ENCODE measurements at places on chromosomes 7 and 10.

- no peak for DNase-seq
These were observed 56.0 kb upstream of the BAIAP2L1 start for GRCh38 chr7:98456866-98457265.

DNA sequence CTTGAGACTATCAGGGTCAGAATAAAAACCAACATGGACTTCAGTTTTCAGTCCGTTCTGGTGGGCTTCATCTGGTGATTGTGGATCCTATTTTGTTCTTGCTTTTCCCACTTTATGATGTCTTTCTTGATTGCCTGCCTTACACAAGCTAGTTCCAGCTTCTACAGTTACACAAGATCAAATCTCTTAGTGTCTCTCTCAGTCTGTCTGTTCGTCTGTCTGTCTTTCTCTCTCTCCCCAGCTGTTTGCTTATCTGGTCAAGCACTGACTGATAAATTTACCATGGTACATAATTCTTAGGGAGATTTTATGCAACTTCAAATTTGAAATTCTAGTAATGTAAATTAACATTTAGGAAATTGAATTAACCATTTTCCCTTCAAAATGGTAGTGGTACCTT is 35.8 kb downstream of the TAX1BP1 start:
- DNase-seq: no peak

GRCh38 chr10:25954851-25955250 is 20.8 kb downstream of the MYO3A start:
- DNase-seq: no peak

DNA sequence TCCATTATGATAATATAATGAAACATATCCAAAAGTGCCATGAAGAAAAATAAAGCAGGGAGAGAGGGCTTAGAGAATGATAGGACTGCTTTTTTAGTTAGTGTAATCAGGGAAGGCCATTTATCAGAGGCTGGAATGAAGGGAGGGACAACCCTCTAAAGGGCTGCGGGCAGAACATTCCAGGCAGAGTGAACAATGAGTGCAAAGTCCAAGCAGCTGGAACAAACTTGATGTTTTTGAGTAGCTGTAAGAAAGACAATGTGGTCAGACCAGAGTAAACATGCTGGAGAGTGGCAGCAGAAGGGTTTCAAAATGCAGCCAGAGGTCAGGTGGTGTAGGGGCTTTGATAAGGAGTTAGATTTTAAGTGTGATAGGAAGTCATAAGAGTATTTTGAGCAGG is 65.6 kb upstream of the CCDC6 start:
- no peak for DNase-seq

GRCh38 chr7:148726385-148726784 is 27.7 kb downstream of the CUL1 start:
- DNase-seq: no peak

- no peak for DNase-seq
These were observed 112.7 kb downstream of the RBM20 start for GRCh38 chr10:110756876-110757275.

- DNase-seq: no peak
These were observed 438.0 kb downstream of the CNTNAP2 start for GRCh38 chr7:146554556-146554955.

DNA sequence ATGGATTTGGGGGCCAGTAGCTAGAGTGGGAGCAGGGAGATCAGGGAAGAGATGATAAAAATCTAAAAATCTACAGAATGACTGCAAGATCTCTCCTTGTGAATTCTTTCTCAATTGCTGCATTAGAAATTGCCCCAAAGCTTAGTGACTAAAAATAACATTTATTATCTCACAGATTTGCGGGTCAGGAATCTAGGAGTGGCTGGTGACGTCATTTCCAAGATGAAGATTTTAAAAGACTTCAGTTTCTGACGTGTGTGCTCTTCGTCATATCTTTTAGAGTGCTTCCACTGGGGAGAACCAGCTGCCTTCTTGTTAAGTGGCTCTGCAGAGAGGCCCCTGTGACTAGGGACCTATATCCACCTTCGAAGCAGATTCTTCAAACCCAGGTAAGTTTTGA is 112.6 kb downstream of the DGKI start:
- no peak for DNase-seq

GRCh38 chr7:85483177-85483576 is 296.3 kb upstream of the SEMA3D start:
- no peak for DNase-seq

- DNase-seq: peak; percentile 90
These were observed 2.2 kb downstream of the NPM3 start for GRCh38 chr10:101780818-101781654.

DNA sequence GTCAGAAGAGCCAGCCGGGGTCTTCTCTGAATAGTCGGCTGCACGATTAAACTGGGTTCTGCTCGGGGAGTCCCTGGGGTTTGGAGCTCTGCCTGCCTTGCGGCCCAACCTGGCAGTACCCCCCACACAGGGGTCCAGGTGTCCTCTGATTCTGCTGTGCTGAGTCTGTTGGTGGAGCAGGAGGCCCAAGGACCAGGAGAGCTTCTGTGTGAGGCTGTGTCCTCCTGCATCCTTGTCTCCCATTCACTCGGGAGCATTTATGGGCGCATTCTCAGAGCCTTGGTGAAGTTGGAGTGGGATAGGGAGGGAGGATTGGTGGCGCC is 14.2 kb downstream of the INPP5A start:
- no peak for DNase-seq

GRCh38 chr7:84107259-84107658 is 87.3 kb downstream of the SEMA3A start:
- no peak for DNase-seq

DNA sequence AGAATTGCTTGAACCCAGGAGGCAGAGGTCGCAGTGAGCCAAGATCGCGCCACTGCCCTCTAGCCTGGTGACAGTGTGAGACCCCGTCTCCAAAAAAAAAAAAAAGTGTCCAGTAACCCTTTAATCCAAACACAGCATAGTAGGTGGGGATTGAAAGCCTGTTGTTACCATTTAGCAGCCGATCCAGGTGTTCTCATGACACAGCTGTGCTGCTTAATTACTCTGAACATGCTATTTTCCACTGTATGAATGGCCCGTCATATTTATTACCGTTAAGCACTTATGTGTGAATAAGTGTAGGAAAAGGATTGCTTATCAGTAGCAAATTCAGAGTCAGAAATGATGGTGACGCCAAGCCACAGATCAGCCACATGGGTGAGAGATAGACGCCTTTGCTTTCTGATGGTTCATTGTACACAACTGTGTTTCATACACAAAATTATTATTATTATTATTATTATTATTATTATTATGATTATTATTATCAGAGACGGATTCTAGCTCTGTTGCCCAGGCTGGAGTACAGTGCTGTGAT is 11.6 kb upstream of the ORAI2 start:
- DNase-seq: no peak

GRCh38 chr7:2231992-2232765 is 566 bp downstream of the MAD1L1 start:
- DNase-seq: no peak

DNA sequence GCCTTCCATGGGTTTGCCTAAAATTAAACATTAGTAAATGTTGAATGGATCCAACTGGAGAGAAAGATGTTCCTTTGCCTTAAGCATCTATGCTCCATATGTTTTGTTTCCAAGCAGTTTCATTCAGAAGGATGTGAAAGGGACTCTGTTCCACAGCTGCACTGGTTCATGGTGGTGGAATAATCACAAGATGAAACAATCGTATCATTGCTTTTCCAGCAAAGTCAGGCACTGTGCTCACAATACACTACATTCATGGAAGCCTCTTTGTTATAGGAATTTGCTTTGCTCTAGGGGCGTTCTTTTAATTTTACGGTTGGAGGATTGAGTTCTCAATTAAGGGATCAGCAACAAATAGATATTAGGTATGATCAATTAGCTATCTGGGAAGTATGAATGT is 33.8 kb downstream of the RAMP3 start:
- DNase-seq: no peak

GRCh38 chr10:78706726-78707540 is 361.8 kb upstream of the ZMIZ1 start:
- DNase-seq: no peak

- DNase-seq: no peak
These were observed 41.2 kb downstream of the REEP3 start for GRCh38 chr10:63562391-63562790.

DNA sequence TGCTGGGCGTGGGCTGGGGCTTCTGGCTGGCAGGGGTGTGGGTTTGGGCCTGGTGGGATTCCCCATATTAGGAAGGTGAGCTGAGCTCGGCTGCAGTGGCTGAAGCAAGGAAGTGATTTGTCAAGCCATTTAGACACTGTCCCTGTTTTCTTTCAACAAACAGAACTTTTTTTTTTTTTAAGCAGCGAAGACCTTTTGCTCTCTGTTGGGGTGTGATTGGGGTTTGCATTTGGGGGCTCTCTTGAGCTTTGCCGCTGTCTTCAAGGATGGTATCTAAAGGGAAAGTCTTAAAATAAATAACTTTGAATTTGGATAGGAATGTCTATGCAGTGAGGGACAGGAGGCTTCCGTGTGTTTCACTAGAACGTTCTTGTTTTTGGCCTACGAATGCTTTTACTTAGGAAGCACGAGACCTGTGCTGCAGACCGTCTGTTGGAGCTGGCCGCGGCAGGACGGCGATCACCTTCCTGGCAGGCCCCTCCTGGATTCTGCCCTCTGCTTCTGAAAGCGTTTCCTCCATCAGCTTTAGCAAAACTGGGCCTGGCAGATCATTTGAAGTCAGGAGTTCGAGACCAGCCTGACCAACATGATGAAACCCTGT is 43.9 kb downstream of the FOXK1 start:
- DNase-seq: no peak

GRCh38 chr7:46174196-46174580 is 253.1 kb upstream of the IGFBP3 start:
- DNase-seq: no peak

DNA sequence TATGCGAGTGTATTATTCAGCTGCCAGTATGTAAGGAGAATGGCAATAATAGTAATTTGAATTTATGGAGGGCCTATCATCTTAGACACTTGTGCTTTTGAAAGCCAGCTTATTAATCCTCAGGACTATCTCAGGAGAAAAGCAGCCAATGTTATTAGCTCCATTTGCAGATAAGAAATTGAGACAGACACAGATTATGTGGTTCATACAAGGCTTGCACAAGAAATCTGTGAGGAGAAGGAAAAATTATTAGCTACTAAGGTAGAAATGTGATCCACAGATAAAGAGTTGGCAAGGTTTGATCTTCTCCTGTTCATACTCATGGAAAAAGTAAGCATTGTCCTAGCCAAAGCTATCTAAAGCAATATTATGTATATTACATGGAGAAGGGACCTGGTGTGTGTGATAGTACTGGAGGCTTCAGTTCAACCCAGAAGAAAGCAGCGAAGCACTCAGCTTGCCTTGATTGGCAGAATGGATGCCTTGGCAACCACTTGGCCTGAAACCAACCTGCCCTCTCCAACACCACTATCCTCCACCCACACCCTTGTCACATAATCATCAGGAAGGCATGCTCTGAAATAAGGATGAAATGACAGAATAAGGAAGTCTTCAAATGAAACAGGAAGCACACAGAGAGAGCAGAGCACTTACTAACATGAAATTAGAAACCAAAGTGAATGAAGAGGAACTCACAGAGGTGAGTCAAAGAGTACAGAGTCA is 18.0 kb downstream of the MACC1 start:
- peak; percentile 49 for DNase-seq

DNA sequence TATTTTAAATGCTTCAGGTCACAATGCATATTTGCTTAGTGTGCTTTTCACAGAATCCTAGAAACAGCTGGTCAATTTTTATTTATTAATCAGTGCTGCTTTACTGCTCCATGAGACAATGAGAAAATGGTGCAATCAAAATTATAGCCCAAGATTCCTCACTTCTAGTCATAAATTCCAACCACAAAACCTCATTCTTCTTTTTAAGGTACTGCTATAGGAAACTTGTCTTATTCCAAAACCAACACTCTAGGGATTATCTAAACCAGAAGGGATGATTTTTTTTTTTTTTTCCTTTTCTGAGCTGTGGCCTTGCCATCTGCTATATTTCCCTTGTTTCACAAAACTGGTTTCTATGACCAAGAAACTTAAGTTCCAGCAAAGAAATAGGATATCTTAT is 64.0 kb upstream of the SEMA3A start:
- DNase-seq: no peak

GRCh38 chr7:128206747-128207500 is 34.2 kb upstream of the LEP start:
- DNase-seq: no peak

GRCh38 chr10:28981007-28981406 is 303.7 kb downstream of the BAMBI start:
- DNase-seq: no peak

GRCh38 chr10:46520941-46521340 is 35.5 kb downstream of the GPRIN2 start:
- peak; percentile 83 for DNase-seq

DNA sequence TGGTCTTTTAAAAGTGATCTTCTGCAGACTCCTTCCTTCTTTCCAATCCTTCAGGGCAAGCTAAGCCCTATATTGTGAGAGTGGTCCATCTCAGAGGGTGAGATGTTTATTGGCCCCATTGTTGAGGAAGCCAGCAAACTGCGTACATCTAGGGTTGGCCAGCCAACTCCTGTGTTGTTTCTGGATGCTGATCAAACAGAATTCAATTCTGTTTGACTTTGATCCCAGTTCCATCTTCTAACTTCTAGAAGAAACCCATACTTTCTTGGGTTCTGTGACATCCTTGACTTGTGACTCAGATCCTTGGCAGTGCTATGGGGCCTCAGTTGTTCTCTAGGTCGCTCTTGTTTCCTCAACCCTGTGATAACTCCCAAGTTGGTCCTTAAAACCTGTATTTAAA is 116.2 kb downstream of the LSMEM1 start:
- no peak for DNase-seq

DNA sequence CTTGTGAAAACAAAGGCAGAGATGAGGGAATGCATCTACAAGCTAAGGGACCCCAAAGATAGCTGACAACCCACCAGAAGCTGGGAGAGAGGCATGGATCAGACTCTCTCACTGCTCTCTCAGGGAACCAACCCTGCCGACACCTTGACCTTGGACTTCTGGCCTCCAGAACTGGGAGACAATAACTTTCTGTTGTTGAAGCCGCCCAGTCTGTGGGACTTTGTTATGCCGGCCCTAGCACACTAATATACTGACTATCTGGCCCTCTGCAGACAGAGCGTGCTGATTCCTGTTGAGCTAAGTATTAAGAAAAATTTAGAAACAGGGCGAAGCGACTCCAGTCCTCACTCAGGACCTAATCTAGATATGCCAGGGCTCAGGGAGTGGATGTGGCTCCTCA is 144.3 kb upstream of the TCF7L2 start:
- no peak for DNase-seq

GRCh38 chr10:33150889-33151288 is 183.6 kb downstream of the NRP1 start:
- DNase-seq: no peak

- no peak for DNase-seq
These were observed 16.5 kb downstream of the CPN1 start for GRCh38 chr10:100065084-100065660.

GRCh38 chr7:155862123-155862892 is 50.0 kb upstream of the SHH start:
- peak; percentile 57 for DNase-seq

DNA sequence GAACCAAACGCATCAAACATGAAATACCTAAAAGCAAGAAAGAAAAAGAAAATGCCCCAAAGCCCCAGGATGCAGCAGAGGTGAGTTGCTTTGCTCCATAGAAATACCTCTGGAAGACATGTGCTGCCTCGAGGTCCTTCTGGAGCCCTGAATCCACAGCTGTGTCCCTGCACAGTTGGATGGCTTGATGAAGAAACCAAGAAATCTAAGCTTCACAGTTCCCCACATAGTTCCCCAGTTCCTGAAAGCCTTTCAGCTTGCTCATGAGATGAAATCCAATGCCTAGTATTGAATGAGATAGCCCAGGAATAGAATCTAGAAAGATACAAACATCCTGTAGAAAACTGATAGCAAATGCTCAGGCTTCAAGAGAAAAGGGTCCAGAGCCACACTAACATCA is 182.8 kb downstream of the RTKN2 start:
- no peak for DNase-seq

GRCh38 chr7:150434240-150434639 is 16.2 kb upstream of the GIMAP8 start:
- DNase-seq: peak; percentile 40

Data from lower leg skin (tissue), 4 donors.